Activated naive CD8-positive, alpha-beta T cell treated with anti-CD3 and anti-CD28 coated beads for 36 hours (primary cell): ENCODE measurements at places on chromosomes 1 and 21.

DNA sequence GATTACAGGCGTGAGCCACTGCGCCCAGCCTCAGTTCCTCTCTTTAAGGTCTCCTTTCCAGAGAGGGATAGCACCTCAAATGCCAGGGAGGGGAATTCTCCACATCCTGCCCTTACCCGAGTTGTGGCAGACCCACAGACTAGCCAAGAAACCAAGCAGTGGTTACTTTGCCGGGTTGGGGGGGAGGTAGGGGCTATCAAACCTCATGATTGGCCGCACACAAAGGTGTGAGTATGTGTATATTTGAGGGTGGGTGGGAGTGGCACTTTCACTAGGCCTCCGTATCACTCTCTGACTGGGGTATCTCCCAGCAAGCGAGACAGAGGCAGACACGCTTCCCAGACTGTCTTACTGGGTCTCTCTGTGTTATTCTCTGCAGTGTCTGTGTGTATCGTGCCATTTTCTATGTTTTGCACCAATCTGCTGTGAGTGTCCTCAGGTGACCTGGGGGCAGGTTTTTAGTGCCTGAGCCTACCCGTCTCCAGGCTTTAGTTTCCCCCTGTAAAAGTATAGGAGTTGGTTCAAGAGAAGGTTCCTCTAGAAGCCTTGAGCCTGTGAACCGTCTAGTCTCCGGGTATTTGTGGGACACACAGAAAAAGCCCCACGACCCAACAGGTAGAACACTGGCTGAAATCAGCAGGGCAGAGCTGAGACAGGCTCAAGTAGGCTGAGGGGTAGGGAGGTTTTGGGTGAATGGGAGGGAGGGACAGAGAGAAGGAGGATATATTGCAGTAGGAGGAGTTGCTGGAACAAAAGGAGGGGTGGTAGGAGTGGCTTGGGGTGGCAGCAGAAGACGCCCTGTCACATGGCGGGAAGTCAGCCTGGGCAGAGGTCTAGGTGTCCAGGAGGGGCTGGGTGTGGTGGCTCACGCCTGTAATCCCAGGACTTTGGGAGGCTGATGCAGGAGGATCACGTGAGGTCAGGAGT is 10.3 kb downstream of the LMNA start:
- peak; percentile 36 for DNase-seq

GRCh38 chr21:42375506-42375905 is 9.2 kb upstream of the TFF1 start:
- no peak for DNase-seq

GRCh38 chr1:29653886-29654450 is 417.6 kb downstream of the PTPRU start:
- DNase-seq, result no peak

- no peak for DNase-seq
These were observed 20.7 kb downstream of the LGR6 start for GRCh38 chr1:202214089-202214843.

GRCh38 chr1:232699814-232700213 is 69.9 kb upstream of the SIPA1L2 start:
- no peak for DNase-seq

GRCh38 chr21:45104560-45104959 is 30.2 kb downstream of the ADARB1 start:
- peak; percentile 55 for DNase-seq

DNA sequence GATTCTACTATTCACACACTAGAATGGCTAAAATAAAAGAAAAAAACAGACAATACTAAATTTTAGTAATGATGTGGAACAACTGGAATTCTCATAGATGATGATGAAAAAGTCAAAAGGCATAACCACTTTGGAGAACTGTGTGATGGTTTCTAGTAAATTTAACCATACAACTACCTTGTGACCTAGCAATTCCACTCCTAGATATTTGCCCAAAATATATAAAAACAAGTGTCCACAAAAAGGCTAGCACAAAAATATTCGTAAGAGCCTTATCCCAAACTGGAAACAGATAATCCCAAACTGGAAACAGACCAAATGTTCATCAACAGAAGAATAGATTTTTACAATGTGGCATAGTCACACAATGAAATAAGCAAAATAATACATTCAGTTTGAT is 67.9 kb upstream of the PGBD5 start:
- DNase-seq, result no peak

GRCh38 chr1:201678264-201679101 is 139.6 kb downstream of the NAV1 start:
- DNase-seq, result no peak

- no peak for DNase-seq
These were observed 55.5 kb downstream of the CASQ2 start for GRCh38 chr1:115712911-115713609.

DNA sequence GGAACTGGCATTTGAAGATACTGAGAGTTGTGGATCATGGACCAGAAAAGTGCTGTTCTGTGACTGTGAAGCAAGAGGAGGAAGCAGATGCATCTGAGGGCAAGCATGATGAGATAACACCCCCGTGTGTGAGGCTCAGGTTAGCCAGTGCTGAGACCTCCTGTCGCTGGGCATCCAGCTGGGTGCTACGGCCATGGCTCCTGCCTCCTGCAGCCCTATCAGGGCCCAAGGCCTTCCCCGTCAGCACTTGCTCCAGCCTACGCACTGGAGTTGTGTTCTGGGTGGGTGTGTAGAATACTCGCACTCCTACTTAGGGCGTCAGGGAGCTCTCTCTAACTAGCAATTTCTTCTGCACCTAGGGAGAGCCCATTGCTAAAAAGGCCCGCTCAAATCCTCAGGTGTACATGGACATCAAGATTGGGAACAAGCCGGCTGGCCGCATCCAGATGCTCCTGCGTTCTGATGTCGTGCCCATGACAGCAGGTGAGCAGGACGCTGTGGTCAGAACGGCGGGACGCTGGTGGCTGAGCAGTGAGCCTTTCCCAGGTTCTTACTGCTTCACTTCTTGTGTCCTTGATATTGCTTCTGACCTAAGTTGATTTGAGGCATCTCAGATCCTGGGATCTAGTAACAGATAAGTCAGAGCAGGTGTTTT is 6.5 kb downstream of the PPIE start:
- DNase-seq, result no peak

DNA sequence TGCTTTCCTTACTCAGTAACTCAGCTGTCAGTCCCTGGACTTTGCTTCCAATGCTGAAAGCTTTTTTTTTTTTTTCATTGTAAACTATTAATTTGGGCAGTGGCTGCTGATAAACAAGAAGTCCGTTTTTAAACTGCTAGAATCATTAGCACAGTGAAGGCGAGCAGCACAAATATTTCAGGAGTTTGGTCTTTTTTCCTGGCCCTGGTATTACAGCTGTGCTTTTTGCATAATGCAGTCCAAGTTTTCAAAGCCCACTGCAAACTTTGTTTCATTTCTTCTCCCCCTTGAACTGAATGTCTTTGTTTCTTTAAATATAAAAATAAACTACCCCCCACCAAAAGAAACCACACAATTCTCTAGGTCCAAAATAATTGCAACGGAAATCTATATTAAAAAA is 6.6 kb downstream of the GLIS1 start:
- no peak for DNase-seq
